ENCODE measurements at places on chromosomes 1 and 21.

- DNase-seq, result no peak
These were observed 77.8 kb downstream of the ADGRL2 start for GRCh38 chr1:81878538-81878937.

DNA sequence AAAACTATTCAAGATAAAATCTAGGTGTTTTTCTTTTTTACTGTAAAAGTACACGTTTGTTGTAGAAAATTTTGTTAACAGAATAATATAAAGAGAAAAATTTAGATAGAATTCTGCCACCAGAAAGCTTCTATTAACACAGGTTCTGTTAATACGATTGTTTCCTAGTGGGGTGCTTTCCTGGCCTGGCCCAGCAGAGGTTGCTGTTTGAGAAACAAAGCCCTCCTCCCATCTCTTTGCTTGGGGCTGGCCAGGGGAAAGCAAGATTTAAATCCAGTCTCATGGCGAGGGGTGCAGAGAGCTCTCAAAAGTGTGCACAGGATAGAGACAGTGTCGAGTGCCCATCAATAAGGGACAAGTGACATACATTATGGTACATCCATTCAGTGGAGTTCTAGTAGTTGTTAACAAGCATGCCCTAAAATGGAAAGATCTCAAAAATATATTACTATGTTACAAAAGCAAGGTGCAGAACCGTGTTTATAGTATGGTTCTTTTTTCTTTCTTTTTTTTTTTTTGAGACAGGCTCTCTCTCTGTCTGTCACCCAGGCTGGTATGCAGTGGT is 14.6 kb upstream of the ACBD3 start:
- DNase-seq, result no peak

DNA sequence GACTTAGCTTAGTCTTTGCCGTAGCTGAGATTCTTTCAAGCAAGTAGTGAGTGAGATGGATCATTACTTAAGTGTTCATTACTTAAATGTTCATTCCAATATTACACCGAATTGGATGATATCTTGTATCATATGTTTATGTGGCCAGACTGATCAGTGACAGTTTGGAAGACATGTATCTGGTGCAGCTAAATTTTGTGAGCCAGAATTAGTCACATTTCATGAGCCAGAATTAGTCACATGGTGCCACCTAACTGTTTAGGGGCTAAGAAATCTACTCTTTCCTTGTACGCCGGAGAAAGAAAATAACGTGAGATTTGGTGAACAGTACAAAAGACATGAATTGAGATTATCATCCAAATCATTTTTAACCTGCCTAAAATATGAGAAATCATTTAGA is 355.6 kb downstream of the USP25 start:
- DNase-seq, result no peak

- DNase-seq, result no peak
These were observed 75.6 kb downstream of the PIGK start for GRCh38 chr1:77143529-77144121.

- no peak for DNase-seq
These were observed 55.3 kb downstream of the PBX1 start for GRCh38 chr1:164614316-164614715.

DNA sequence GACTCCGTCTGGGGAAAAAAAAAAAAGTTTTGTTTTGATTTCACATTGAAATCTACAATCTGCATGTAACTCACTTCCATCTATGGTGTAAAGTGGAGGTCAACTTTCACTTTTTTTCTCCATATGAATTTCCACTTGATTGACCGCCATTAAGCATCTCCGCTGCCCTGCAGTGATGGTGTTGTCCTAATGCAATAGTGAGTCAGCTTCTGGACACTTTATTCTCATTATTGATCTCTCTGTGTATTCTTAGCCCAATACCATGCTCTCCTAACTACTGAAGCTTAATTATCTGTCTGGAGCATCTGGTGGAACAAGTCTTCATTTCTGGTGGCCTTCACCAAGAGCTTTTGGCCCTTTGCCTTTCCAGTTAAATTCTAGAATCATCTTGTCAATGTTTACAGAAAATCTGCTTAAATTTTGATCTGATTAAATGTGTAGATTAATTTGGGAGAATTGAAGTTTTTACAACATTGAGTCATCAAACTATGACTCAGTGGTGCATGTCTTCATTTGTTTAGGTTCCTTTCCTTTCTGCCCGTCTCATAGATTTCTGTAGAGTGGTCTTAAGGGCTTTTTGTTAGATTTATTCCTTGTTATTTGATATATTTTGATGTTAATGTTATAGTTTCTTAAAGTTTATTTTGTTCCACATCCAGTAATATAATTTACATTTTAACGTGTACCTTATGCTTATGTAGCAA is 181.5 kb downstream of the PRDM2 start:
- DNase-seq, result no peak

DNA sequence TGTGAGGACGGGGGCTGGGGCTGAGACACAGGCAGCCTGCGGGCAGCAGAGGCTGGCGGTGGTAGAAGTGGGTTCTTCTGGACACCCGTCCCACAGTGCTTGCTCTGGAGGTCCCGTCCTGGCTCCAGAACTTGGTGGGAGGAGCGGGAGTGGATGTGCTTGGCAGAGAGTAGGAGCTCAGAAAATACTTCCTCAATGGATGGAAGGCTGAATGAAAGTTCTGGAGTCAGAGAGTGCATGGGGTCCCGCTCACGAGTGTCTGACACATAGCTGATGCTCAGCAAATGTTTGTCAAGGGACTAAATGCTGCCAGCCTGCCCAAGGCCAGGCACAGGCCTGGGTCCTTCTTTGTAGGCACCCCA is 13.4 kb upstream of the NES start:
- no peak for DNase-seq

DNA sequence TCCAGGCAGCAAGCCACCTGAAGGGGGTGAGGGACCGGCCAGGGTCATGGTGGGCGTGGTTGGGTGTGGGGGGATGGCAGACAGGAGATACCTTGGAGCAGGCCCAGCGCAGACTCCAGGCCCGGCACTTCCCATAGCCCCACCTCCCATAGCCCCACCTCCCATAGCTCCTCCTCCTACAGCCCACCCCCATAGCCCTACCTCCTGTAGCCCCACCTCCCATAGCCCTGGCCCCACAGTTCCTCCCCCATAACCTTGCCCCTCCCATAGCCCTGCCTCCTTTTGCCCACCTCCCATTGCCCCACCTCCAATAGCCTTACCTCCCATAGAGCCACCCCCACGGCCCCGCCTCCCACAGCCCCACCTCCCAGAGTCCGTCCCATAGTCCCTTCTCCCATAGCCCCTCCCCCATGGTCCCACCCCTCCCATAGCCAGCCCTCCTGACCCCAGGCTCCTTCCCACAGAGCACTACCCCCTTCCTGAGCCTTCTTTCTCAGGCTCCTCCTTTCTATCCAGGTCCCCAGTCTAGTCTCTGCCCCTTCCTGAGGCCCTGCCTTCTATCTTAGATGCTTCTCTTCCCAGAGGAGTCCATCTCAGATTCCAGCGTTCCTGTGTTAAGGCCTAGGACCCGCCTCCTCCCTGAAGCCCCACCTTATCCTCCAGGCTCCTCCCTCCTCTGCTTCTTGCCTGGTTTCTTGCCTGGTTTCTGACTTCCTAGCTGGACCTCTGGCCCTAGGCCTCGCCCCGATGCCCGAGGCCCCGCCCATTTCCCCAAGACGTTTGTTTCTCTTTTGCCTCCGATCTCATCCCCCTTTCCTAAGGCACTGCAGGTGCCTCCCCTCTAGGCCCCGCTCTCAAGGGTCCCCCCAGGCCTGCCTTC is 46.8 kb downstream of the PTPRU start:
- no peak for DNase-seq

- no peak for DNase-seq
These were observed 262.0 kb downstream of the HMCN1 start for GRCh38 chr1:185996211-185996610.

- DNase-seq, result no peak
These were observed 45.3 kb downstream of the PUM1 start for GRCh38 chr1:31020007-31020790.

DNA sequence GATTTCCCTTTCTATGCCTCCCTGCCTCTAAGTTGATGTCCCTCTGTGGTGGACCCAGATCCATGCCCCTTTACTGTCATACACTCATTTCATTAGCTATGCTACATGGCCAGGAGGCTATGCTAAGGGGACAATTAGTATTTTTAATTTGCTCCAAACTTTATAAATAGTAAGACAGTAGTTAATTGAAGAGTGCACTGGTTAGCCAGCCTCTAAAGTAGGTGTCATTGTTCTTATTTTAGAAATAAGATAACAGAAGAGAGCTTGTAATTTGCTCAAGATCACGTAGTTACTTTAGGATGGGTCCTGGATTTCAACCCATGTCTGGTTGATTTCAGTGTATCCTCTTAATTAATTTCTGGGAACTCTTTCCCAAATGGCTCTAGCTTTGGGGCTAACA is 29.4 kb upstream of the GNG12 start:
- DNase-seq, result no peak

- DNase-seq, result no peak
These were observed 143.7 kb downstream of the PCNX2 start for GRCh38 chr1:233151861-233152260.

GRCh38 chr1:222224636-222225315 is 323.1 kb downstream of the HHIPL2 start:
- no peak for DNase-seq

GRCh38 chr1:200888349-200888838 is 6.3 kb upstream of the INAVA start:
- peak; percentile 28 for DNase-seq

DNA sequence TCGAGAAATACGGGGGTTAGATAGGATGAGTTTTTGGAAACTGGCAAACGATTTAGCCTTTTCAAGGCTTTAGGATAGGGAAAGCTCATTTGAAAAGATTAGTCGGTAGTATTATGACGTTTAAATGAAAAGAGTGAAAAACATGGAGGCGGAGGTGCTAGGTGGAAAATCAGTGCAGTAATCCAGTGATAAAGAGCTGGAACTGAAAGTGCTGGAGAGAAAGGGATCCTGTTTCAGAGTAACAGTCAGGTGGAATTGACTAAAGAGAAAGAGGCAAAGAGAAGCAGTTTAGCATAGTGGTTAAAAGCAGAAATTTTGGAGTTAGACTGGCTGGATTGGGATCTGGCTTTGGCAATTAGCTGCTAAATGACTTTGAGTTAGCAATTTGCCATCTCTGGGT is 945 bp downstream of the WDR3 start:
- no peak for DNase-seq

DNA sequence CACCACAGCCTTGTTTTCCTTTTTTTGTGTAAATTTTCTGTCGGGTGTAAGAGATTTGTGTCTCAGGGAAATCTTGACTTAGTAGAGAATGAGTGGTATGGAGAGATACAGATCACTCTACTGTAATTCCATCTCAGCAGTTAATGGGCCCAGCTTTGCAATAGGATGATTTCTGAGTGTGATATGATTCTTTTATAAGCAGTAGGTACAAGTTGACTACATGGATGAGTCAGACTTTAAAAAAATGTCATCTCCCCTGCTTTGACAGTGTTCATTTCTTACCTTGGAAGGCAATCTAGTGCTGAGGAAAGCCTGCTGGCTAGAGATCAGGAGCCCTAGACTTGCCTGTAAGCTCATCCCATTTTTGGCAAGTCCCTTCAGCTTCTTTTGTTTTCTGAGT is 261.9 kb downstream of the RYR2 start:
- no peak for DNase-seq

- no peak for DNase-seq
These were observed 80.5 kb downstream of the RERE start for GRCh38 chr1:8736927-8737326.

GRCh38 chr1:246350745-246351144 is 156.3 kb downstream of the SMYD3 start:
- DNase-seq, result no peak

- no peak for DNase-seq
These were observed 70.9 kb downstream of the TM2D1 start for GRCh38 chr1:61654067-61654466.

- no peak for DNase-seq
These were observed 5.9 kb upstream of the CAMK2N1 start for GRCh38 chr1:20491866-20492265.

DNA sequence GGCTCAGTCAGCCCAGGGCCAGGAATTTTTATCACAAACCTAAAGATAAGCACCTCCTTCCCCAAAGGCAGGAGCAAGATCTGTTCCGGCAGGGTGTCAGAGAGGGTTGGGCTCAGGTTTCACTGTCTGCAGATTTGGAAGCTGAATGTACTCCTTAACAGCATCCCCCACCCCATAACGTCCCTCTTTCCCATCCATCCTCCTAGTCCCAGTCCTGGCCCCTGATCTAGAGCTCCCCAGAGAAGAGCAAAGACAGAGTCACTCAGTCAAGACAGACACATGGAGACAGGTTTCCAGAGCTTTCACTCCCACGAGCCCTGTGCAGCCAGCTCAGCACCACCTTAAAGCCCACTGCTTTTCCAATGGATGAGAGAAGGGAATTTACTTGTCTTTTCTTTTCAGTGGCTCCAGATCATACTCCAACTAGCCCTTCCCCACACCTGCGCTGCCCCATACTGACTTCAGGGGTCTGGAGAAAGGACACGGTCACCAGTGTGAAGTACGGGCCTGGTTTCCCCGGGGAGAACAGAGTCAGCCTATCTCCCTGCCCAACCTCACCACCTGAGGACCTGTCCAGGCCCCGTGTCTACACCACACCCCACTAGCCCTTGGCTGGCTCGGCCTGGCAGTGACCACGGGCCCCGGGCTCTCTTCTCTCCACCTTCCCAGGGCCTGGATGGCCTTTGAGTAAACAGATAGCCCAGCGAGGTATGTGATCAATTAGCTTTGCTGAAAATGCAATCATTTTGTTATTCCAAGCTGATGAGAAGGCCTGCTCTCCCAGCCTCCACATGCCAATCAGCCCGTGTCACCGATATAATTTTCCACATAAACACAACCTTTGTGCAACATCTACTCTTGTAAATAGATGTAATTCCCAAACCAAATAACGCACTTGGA is 249.1 kb downstream of the FOXD2 start:
- DNase-seq, result no peak

GRCh38 chr1:201184307-201185122 is 6.1 kb upstream of the IGFN1 start:
- no peak for DNase-seq

GRCh38 chr21:45207839-45208626 is 79.7 kb downstream of the POFUT2 start:
- no peak for DNase-seq

- no peak for DNase-seq
These were observed 56.3 kb downstream of the INAVA start for GRCh38 chr1:200951016-200951415.
